ENCODE measurements at places on chromosomes 11 and 22.

DNA sequence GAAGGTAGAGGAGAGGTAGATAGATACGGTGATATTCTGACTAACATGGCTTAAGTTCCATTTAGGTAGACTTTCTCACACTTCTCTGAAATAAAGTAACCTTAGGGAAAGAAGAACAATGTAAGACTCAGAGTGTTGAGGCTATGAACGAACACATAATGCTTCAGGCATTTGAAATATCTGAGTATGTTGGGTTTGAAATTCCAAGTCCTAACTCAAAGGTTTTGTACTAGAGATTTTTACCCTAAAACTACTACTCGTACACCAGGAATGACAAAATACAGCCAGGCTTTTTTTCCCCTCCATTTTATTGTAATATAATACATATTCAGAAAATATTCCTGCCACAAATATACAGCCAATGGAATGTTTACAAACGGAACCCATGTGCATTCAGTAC, 592.6 kb downstream of the ETS1 start:
- no peak for DNase-seq

DNA sequence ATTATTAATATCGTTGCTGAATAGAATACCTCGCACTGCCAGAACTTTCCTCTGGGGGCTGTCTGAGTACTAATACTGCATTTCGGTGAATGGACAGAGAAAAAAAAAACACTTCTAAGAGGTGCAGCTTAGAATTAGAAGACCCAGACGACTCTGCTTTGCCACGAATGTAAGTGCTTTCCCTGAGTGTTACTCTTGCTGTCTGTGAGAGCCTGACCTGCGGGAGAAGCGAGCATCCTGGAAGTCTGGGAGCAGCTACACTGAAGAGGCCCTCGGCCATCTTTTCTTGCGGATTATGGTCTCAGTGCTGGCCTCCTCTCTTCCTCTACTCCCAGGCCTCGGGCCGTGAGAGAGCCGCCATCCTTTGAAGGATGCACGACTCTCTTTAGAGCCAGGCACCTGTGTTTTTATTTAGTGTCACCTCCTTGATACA, 94.9 kb downstream of the SCN3B start:
- no peak for DNase-seq

GRCh38 chr11:110763249-110764011, 51.2 kb upstream of the ARHGAP20 start:
- no peak for DNase-seq

DNA sequence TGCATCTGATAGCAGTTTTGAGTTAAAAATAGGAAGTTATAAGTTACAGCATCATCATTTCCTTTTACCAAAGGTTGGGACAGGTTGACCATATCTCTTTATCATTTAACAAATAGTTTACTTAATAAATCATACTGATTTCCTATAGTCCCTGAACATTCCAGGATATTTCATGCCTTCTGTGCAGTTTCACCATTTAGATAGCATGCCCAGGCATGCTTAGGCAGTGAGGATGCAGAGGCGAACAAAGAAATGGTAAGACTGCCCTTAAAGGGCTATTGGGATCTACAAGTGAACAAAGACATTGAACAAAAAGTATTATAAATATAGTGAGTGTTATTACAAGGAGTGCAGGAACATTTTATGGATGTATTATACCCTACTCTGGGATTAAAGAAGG, 96.4 kb downstream of the PRMT3 start:
- DNase-seq, result no peak

DNA sequence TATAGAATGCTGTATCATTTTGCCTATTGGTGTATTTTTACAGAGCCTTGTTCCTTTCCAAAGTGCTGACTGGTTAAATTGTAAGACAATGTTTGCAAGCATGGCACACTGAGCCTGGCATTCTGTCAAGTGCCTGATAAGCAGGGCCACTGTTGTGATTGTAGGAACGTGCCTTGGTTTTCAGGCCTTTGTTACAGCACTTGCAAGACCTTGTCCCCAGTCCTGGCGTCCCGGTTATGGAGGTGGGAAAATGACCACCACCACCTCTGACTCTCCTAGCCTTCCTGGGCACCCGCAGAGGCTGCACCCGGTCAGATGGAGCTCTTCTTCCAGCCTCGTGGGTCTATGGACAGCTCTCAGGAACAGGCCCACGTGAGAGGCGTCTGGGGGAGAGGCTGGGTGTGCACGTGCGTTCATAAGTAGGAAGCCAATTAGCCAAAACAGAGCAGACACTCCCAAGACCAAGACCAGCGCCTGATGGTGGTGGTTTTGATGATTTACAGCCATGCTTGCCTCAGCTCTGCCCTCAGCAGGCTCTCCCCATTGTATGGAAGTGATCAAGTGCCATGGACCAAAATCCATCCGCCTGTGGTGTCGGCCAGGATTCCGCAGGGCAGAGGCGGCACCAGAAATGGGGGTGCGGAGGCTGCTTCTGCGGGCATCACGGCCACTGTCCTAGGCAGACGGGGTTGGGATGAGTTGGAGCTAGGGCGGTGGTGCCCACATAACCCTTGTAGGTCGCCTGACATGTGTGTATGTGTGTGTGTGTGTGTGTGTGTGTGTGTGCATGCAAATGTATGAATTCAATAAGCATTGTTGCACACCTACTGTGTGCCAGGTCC, 89.8 kb downstream of the RTL6 start:
- DNase-seq, result no peak

GRCh38 chr11:48093795-48094642, 113.7 kb downstream of the PTPRJ start:
- no peak for DNase-seq

DNA sequence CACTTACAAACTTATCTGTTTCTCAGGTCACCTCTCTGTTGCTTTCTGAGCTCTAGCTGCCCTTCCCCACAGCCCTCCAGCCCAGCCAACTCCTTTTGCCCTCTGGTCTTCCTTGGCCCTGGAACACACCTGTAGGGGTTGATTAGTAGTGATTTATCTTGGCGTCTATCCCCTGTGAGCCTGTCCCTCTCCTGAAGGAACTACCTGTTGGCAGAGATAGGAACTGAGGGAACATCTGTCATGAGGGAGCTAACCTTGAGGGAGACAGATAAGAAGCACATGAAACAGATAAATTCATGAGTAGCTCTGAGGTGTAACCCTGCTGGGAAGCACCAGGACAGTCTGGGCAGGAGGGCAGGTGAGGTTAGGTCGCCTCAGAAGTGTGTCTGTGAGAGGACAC, 38.9 kb downstream of the CABIN1 start:
- no peak for DNase-seq

- DNase-seq, result no peak
Measured at GRCh38 chr11:63508009-63508408, 2.1 kb downstream of the LGALS12 start.

DNA sequence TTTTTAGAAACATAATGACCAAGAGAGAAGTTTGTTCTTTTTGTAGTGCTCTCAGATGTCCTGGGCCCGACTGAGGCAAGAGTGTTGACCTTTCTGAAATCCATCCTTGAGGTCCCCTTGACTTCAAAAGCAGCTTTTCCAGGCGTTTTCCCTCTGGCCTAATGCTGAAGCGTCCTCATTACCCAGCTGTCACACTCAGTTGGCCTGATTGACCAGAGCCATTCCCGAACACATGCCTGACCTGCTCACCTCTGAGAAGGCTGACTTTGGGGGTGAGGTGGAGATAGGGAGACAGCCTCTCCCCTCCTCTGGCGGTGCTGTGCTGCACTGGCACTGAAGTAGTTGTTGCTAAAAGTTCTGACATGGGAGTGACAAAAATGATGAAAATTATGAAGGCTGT, 66.9 kb downstream of the ALX4 start:
- DNase-seq, result no peak

DNA sequence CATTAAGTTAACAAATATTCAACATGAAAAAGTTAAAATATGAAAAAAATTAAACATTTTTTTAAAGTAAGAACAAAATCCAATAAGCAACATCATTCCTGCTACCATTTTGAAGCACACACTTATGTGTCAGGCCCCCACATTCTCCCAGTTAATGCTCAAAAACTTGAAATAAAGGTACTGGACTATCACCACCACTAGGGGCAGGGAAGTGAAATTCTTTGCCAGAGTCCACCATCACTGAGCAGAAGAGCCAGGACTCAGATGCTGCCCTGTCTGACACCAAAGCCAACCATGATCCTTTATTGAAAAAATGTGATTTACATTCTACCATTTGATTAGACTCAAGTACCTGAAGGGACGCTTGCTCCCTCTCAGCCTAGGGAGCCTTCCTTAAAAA, 39.1 kb downstream of the PITPNB start:
- no peak for DNase-seq

- DNase-seq, result no peak
Measured at GRCh38 chr22:45799291-45799690, 127.7 kb downstream of the ATXN10 start.

- DNase-seq, result no peak
Measured at GRCh38 chr22:32232191-32232830, 22.8 kb downstream of the SLC5A4 start.

DNA sequence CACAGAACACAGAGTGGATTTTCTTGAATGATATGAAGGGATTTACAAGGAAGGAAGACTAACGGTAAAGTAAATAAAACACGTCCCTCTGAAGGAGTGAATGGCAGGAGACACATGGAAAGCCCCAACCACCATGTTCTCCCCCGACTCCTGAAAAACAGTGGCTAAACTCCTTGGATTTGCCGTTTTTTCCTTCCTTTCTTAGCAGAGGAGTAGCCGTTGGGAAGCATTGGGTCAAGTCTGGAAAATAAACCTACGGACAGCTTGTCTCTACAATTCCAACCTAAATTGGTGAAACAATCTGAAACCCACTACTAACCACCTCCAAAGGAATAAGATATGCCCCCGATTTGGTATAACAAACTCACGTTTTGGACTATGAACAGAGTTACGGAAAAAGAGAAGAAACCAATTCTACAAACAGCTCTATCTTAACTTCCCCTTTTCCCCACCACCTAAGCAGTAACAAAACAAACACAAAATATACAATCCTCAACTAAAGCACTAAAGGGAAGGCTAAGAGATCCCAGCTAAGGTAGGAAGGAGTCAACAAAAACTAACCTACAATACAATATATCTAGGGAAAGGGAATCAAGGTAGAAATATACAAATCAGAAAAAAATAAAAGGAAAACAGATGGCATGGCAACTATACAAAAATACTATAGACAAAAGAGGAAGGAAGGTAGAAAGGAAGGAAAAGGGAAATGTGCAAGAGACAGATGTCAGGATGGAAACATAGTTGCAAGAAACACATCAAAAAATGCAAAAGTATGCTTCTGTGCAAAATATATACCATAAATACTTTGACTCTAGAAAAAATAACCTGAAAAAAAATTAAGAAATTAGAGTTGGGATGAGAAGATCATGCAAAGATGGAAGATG, 43.8 kb upstream of the LYVE1 start:
- DNase-seq, result no peak

DNA sequence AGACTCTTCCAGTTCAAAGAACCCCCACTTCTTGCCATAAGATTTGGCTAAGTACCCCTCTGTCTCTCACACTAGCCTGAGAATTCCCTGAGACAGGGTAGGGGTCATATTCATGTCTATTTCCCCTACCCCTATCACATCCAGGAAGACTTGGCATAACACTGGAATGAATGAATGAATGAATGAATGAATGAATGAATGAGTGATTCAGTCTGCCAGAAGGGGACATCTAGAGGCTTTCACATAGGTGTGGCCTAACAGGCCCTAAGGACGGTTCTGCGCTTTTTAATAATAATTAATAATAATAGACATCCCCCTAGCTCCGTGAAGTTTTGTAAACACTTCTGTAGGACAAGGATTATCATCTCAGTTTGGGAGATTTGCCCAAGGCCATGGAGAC, 415.7 kb downstream of the TENM4 start:
- no peak for DNase-seq

- no peak for DNase-seq
Measured at GRCh38 chr11:77300695-77301094, 791 bp downstream of the GDPD4 start.

- DNase-seq, result no peak
Measured at GRCh38 chr11:78708388-78708787, 133.7 kb upstream of the NARS2 start.

GRCh38 chr11:119713359-119714040, 15.5 kb downstream of the NECTIN1 start:
- no peak for DNase-seq

DNA sequence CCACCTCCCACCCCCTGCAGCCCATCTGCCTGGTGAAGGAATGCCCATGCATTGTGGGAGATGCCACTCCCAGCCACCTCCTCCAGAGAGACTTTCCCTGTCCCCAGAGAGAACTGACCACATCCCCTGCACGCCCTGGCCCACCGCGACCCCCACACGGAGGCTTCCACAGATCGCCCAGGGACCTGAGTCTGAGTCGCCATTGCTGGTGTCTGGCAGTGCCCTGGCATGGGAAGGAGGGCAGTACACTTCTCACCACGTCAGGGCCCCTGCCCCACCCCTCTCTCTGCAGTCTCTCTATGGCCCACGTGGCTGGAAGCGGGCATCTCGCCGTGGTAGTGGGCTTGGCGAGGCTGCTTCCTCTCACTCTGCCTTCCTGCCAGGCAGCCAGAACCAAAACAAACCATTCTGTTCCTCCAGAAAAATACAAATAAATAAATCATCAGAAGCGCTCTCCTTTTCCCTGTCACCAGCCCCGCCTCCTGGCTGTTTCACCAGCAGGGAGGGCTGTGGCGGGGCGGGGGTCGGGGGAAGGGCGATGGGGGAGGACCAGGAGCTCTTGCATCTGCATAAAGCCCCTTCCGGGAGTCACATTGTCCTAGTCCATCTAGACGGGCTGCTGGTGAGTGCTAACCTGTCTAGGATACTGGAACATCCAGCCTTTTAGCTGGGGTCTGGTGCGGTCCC, 20.9 kb downstream of the SHISAL1 start:
- no peak for DNase-seq

DNA sequence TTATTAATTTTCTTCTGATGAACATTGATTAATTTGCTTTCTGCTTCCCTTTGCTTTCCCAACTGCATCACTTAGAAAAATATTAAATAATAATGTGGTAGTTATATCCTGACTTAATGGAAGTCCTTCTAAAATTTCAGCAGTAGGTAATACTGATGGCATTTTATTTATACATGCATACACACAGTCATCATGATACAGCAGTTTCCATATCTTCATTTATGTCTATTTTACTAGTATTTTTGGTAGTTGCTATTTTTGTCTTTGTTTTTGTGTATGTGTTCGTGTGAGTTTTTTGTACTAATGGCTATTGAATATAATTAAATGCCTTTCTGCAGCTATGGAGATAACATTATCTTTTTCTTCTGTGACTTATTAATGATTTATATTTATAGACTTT, 484.7 kb upstream of the CNTN5 start:
- no peak for DNase-seq

DNA sequence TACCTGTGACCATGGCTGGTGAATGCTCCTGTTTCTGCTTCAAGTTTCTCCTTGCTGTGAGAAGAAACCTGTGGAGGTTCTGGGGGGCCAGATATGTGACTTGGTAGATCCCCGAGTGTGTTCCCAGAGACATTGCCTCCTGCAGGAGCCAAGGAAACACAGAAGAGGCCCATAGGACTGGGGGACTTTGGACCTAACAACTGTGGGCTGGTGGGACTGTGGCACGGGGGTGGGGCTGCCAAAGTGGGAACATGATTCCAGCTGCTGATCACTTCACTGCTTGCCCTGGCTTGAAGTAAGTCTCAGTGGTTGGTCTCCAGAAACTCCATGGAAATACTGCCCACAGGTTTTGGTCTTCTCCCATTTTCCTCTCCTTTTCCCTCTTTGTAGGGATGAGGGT, 4.1 kb upstream of the NR1H3 start:
- DNase-seq, result no peak
